ELF-1 (cell line): ENCODE measurements at places on chromosomes 16 and 17.
A peak's percentile ranks its signal among the peaks of the same experiment; 100 is the strongest.

DNA sequence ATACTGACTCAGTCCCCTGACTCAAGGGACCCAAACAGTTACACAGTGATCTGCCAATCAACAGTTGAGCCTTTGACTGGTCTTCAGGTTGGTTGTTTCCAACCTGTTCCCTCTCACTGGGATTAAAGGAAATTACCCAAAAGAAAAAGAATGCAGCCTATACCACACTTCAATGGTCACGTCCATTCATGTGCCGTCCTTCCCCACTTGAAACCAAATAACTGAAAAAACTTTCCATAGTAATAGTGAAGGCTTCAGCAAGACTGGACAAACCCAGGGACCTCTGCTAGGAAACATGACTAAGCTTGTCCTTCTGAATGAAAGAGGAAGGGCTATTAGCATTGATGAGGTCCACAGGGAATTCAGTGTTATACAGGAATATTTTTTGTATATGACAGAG, 30.6 kb downstream of the MRPS23 start:
- DNase-seq = no peak

DNA sequence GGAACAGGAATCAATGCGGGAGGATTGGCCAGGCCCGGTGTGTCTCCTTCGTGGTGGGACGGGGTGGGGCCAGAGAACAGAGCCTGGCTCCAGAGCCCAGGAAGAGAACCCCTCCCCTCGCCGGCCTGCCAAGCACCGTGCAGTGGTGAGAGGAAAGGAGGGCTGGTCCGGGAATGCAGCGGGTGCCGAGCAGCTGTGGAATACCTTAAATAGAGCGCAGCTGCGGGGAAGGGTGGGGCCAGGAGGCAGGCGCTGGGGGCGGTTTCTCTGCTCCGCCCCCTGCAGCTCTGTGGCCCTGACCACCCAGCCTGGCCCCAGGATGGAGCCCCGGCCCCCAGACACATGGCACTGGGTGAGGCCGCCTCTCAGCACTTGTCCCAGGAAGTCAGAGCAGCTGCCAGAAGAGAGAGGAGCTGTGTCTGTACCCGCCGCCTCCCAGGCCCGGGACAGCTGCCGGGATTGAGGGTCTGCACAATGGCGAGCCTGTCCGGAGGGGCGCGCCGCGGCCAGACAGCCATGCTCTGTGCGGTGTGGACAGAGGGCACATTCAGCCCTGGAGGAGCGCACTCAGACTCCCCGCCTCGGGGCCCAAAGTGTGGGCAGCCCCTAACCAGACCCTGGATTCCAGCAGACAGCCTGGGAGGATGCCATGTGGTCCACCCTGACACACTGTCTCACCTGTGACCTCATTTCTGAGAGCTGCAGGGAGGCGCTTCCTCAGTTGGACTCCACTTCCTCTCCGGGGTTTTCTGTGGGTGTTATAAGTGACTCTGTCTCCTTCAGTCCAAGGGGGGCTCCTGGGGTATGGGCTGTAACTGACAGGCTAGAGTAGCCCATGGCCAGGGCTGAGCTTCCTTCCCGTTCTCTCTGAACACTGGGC, 268.8 kb downstream of the SEC14L1 start:
- peak; percentile 89 for DNase-seq

- peak; percentile 92 for DNase-seq
These were observed 15.0 kb upstream of the MYLK3 start for GRCh38 chr16:46763147-46763546.

DNA sequence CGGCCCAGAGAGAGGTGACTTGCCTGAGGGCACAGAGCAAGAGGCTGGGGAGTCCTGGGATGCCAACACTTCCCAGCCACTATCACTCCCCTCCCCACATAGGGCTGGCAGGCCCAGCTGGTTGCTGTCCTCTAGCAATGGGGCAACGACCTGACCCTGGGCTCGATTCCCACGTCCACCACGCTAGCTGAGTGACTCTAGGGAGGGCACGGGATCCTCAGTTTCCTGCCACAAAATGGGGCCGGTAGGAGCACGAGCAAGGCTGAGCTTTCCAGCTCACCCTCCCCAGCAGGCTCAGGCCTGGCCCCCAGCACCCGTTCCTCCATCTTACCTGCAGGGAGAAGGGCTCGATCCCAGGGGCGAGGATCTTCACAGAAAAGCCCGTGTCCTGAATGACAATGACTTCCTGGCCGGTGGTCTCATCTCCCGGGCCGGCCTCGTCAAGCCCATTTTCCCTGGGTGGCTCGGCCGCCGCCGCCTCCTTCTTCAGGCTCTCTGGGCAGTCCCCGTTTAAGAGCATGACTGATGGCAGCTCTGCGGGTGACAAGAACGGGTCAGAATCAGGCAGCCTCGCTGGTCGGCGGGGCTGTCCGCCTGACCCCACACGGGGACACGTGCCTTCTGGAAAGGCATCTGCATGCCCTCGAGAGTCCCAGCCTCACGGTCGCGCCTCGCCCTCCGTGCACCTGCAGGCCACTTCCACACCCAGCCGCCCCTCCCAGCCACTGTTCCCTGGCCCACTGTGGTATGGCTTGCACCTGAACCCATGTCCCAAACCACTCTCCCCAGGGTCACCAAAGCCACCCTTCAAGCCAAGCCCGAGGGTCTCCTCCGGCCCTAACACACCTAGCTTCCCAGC, 7.3 kb downstream of the CLUH start:
- no peak for DNase-seq

DNA sequence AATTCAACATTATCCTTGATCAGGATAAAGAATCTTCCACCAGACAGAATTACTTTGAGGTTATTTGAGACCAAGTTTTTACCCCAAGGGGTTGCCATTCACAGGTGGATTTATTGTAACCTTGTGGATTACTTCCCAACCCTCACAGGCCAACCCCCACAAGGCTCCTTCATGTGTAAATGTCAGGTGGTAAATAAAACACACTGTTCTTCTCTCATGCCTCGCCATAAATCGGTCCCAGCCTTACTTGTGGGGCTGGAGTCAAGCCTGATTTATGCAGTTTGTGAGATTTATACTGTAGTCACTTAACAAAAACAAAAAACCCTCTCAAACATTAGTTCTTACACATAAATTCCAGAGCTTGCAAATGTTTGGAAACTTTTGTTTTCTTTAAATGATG, 98.6 kb upstream of the IRX3 start:
- no peak for DNase-seq

GRCh38 chr16:30622455-30623032, 12.4 kb upstream of the ZNF689 start:
- DNase-seq = no peak

DNA sequence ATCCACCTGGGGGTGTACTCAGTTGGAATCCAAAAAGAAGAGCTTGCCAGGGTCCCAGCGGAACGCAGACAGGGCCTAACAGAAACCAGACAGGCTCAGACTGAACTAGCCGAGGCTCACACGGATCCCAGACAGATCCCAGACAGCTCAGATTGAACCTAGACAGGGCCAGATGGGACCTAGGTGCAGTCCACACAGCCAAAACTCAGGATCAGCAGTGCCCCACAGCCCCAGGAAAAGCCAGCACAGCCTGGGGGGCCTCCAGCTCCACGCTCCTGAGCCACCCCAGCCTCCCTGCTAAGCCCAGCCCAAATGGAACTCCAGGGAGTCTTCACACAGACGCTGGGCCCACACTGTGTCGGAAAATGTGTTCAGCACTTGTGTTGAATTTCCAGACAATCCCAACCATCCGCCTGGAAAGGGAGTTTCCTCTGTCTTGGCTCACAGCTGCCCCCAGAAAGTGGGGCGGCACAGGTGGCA, 7.5 kb downstream of the STX1B start:
- no peak for DNase-seq

- DNase-seq = no peak
These were observed 79.5 kb downstream of the PMP22 start for GRCh38 chr17:15185625-15185991.

GRCh38 chr17:30064738-30065137, 51.9 kb upstream of the NSRP1 start:
- DNase-seq = no peak
